ENCODE measurements at places on chromosomes 5 and 9. TPM values are rescaled to one million over a fixed set of nuclear protein-coding genes. Genes with fewer than 3 reads are reported as not detected.

GRCh38 chr9:135816651-135816970 is 90.7 kb downstream of the CAMSAP1 start:
- DNase-seq: no peak

PCDHGA6 gene
- total RNA-seq: 0.10 TPM

DNA sequence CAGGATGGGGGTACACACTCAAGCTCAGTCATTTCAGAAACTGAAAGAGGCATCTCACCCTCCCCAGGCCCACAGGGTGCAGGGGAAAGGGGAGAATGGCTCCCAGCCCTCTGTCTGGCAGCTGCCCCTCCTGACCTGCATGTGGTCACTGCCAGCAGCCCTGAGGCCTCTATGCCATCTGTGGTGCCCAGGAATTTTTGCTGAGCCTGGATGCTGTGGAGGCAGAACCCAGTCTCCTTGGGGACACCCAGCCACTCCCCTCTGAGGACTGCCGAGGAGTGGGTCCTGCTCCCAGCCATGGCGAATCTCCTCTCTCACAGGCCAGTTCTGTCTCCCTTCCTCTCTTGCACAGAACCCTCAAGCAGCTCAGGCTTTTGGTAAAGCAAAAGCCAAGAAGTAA is 104.0 kb upstream of the ALDH1B1 start:
- no peak for DNase-seq

GRCh38 chr9:117528225-117528624 is 113.4 kb upstream of the ASTN2 start:
- no peak for DNase-seq

GRCh38 chr5:141510850-141511601 is 22.1 kb downstream of the PCDHGC5 start:
- DNase-seq: no peak

DNA sequence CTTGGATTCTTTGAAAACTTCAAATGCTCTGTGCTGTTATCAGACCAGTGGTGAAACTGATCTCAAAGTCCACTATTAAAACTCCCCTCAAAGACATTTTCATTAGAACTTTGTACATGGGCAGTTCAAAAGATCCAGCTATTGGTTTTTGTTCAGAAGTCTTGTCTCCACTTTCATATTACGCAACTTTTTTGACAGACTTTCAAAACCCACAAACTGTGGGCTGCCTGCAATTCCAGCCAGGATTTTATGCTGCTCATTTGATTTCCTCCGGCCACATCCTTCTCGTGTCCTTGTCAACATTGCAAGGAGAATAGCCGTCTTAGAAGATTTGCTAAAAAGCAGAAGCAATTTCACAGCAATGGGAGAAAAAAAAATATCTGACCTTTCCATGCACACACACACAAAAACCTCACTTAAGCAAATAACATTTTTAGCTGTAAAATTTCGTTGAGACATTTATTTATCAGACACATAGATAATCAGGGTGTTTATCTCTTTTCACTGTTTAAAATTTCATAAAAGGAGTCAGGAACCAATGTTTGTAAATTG is 1990.5 kb downstream of the MAT2B start:
- no peak for DNase-seq

GRCh38 chr5:115262011-115262320 is 711 bp downstream of the PGGT1B start:
- DNase-seq: no peak

ZNF454 gene
- not detected for total RNA-seq
